Thymus (tissue), 14 donors: ENCODE measurements at places on chromosomes 5 and 9.

GRCh38 chr9:126375386-126375785 lies 48.8 kb downstream of the MVB12B start:
- DNase-seq = no peak

DNA sequence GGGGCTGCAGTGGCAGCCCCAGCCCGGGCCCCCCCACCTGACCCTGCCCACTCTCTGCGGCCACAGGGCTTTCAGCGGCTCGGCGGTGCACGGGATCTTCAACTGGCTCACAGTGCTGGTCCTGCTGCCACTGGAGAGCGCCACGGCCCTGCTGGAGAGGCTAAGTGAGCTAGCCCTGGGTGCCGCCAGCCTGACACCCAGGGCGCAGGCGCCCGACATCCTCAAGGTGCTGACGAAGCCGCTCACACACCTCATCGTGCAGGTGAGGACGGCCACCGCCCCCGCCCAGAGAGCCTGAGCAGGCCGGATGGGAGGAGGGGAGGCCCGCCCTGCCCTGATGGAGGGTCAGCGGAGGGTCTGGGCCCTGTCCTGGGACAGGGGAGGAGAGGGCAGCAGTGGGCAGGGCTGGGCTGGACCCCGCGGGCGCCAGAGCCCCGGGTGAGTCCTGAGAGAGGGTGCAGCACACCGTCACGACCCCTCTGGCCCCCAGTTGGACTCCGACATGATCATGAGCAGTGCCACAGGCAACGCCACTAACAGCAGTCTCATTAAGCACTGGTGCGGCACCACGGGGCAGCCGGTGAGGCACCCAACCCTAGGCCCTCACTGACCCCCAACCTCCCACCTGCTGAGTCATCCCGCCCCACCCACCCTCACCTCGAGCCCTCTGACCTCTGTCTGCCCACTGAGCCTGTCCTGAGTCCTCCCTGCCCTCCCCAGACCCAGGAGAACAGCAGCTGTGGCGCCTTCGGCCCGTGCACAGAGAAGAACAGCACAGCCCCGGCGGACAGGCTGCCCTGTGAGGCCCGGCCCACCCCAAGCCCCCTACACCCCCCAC lies 2.7 kb downstream of the SLC34A3 start:
- DNase-seq = no peak

DNA sequence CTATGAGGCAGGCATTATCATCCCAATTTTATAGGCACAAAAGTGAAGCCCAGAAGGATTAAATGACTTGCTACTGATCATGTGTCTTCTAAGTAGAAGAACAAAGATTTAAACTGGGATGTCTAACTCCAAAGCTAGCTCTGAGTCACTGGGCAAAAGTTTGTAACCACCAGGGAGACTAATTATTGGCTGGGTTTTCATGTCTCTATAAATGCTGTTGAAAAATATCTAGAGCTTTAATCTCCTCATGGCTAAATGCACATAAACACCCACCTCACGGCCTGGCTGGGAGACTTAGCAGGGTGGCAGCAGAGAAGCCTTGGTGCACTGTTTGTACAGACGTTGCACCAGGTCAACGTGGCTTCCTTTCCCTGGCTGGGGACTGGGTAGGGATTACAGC lies 144.6 kb downstream of the MELK start:
- DNase-seq = no peak

DNA sequence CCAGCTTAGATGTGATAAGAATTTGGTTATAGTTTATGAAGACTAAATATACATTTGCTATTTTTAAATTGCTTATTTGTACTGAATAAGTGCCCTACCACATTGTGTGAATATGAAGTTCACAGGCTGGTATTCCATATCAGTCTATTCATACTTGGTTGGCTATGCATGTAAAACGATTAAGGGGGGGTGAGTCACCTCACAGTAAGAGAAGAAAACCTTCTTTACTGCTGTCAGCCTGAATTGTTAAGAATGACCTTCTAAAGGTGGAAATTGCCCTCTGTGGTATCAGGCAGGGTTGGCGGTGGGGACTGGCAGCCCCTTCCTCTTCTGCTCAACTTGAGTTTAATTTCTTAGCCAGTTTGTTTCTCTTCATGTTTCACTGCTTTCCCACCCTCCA lies 127.0 kb upstream of the RPS23 start:
- DNase-seq = no peak

GRCh38 chr9:34959461-34959860 lies 1.4 kb downstream of the PHF24 start:
- no peak for DNase-seq

DNA sequence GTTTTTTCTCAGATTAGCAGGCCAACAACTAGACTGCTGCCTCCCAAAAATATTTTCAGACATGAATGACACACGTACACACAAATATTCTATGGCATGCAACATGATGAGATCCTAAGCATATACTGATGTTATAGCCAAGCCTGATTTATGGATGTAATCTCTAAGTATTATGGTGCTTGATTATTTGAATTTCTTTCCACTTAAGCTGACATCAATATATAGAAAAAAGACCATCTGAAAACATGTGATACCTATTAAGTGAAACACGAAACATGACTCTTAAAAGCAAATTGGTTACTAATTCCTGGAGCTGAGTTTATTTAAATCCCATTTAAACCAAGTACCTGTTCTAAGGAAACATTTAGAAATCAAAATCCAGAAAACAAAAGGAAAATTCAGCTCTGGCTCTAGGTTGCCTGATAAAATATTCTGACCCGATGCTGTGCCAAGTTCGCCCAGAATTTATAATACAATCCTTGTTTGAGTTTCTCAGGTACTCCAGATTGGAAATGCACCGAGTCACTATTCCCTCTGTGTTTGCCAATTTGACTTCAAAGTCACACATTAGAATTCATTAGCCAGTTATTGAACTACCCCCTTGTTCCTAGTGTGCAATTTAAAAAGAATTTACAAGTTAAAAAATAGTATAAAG lies 548.6 kb downstream of the CSNK1G3 start:
- DNase-seq = no peak
